ENCODE measurements at places on chromosomes 1 and 21. TPM values are rescaled to one million over a fixed set of nuclear protein-coding genes. Genes with fewer than 3 reads are reported as not detected.

The LIN28A gene
- 0.17 TPM for total RNA-seq

The TMEM82 gene
- total RNA-seq = not detected

The VSIG8 gene
- total RNA-seq = not detected

DNA sequence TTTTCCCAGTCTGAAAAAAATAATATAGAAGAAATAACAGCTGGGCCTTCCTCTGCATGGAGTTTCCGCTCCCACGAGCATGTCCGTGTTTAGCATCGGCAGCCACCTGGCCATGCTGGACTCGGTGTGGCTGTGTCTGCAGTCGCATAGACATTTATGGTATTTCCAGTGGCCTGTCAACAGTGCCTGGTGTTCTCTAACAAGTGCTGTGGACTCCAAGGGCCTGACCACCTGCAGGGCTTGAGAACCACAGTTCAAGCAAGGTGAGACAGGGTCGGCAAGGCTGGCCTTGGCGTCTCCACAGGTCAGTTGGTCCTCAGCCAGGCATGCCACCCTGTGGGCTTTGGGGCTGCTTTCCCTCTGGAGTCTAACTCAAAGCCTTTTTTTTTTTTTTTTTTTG is 124.8 kb downstream of the PGBD5 start:
- H3K27ac ChIP-seq = no peak overlapping the region
- H3K27me3 ChIP-seq = no peaks in the 10 kb centered on the region
- H3K4me3 ChIP-seq = no peak overlapping the region
- H3K4me1 ChIP-seq = no peaks in the 10 kb centered on the region
- no peaks in the 10 kb centered on the region for H3K36me3 ChIP-seq

GRCh38 chr1:39469150-39469549 is 22.3 kb upstream of the BMP8A start:
- H3K4me3 ChIP-seq = no peak overlapping the region
- DNase-seq = no peak
- H3K36me3 ChIP-seq = peaks cover 5% of the 10 kb centered on the region

DNA sequence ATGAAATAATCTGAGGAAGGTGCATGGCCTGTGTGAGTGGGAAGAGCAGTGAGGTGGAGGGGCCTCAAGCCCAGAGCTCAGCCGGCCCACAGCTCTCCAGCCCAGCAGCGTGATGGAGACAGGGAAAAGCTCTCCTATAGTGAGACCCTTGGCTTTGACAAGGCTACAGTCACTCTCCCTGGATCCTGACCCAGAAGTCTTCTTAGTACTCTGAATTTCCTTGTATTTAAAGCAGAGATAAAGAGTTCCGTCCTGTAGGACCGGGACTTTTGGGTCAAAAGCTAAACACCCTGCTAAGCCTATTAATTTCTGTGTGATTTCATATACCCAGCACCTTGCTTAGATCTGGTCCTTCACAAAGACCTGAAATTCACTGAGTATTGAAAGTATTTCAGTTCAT is 48.2 kb upstream of the F3 start:
- no peak for DNase-seq
- no peak overlapping the region for H3K4me3 ChIP-seq
- H3K27ac ChIP-seq = peak overlapping the region; percentile 66
- no peaks in the 10 kb centered on the region for H3K4me1 ChIP-seq
- H3K36me3 ChIP-seq = no peaks in the 10 kb centered on the region

- no peak for DNase-seq
- H3K36me3 ChIP-seq = no peaks in the 10 kb centered on the region
- H3K4me3 ChIP-seq = no peak overlapping the region
- no peaks in the 10 kb centered on the region for H3K27me3 ChIP-seq
- H3K4me1 ChIP-seq = no peaks in the 10 kb centered on the region
Observed at GRCh38 chr1:204626381-204626780, 59.2 kb downstream of the LRRN2 start.

- no peaks in the 10 kb centered on the region for H3K27me3 ChIP-seq
- peak overlapping the region; percentile 100 for H3K27ac ChIP-seq
- peak overlapping the region; percentile 91 for H3K4me3 ChIP-seq
- no peaks in the 10 kb centered on the region for H3K4me1 ChIP-seq
Observed at GRCh38 chr1:58784758-58785441, 1.1 kb upstream of the JUN start.

DNA sequence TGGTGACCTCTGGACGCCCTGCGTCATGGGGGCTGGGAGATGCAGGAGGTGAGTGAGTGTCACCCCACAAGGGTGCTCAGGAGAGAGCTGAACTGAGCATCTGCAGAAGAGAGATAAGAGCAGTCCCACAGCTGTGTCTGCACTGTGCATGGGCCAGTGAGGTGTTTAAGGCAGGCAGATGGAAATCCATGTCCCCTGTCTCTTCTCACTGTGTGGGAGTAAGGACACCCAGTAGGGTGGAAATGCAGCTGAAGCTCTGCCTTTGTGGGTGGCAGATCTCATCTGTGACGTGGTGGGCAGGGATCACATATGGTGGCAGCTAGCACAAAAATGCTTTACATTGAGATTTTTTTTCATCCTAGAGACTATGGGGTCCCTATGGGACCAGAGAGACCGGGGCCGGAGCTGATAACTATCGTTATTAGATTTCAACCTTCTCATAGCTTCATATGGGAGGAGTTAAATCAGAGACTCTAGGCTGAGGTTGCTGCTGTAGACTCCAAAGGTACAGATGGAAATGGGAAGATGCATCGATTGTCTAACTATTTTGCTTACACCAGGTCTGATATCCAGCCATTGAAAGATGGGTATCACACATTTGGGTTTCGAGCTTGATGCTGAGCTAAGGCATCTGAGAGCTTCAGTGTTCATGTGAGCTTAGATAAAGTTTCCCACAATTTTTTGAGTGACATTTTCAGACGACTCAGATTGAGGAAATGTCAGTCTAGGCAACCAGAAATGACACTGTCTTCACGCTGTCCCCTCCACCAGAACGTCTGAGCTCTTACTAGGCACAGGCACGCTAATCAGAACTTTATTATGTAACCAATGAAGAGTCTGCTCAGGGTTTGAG is 65.3 kb upstream of the PSEN2 start:
- no peaks in the 10 kb centered on the region for H3K36me3 ChIP-seq
- H3K27me3 ChIP-seq = no peaks in the 10 kb centered on the region
- no peak for DNase-seq
- H3K4me1 ChIP-seq = peaks cover 4% of the 10 kb centered on the region
- H3K27ac ChIP-seq = no peak overlapping the region

GRCh38 chr1:246265481-246265880 is 241.6 kb downstream of the SMYD3 start:
- H3K4me3 ChIP-seq = no peak overlapping the region
- H3K4me1 ChIP-seq = no peaks in the 10 kb centered on the region
- no peaks in the 10 kb centered on the region for H3K36me3 ChIP-seq
- H3K27ac ChIP-seq = no peak overlapping the region

The S100A1 gene
- 9.1 TPM for total RNA-seq

GRCh38 chr1:83762039-83762365 is 236.9 kb downstream of the TTLL7 start:
- no peaks in the 10 kb centered on the region for H3K27me3 ChIP-seq
- DNase-seq = no peak
- no peaks in the 10 kb centered on the region for H3K36me3 ChIP-seq
- H3K4me1 ChIP-seq = no peaks in the 10 kb centered on the region
- no peak overlapping the region for H3K4me3 ChIP-seq

GRCh38 chr1:242847390-242847993 is 323.0 kb upstream of the PLD5 start:
- H3K27me3 ChIP-seq = no peaks in the 10 kb centered on the region
- no peak for DNase-seq
- H3K4me1 ChIP-seq = no peaks in the 10 kb centered on the region

GRCh38 chr1:160049101-160049500 is 17.3 kb upstream of the PIGM start:
- H3K27ac ChIP-seq = no peak overlapping the region
- H3K27me3 ChIP-seq = no peaks in the 10 kb centered on the region
- H3K4me3 ChIP-seq = no peak overlapping the region
- no peak for DNase-seq
- no peaks in the 10 kb centered on the region for H3K4me1 ChIP-seq

The MROH9 gene
- total RNA-seq = not detected

- no peaks in the 10 kb centered on the region for H3K4me1 ChIP-seq
- no peaks in the 10 kb centered on the region for H3K36me3 ChIP-seq
- DNase-seq = no peak
- H3K27me3 ChIP-seq = no peaks in the 10 kb centered on the region
- no peak overlapping the region for H3K27ac ChIP-seq
Observed at GRCh38 chr1:209341146-209341545, 242.4 kb upstream of the CAMK1G start.

The SEMA4A gene
- 44.9 TPM for total RNA-seq

- H3K4me1 ChIP-seq = no peaks in the 10 kb centered on the region
- no peak overlapping the region for H3K4me3 ChIP-seq
- H3K27ac ChIP-seq = no peak overlapping the region
- no peaks in the 10 kb centered on the region for H3K27me3 ChIP-seq
Observed at GRCh38 chr1:226574044-226574443, 25.5 kb downstream of the STUM start.

DNA sequence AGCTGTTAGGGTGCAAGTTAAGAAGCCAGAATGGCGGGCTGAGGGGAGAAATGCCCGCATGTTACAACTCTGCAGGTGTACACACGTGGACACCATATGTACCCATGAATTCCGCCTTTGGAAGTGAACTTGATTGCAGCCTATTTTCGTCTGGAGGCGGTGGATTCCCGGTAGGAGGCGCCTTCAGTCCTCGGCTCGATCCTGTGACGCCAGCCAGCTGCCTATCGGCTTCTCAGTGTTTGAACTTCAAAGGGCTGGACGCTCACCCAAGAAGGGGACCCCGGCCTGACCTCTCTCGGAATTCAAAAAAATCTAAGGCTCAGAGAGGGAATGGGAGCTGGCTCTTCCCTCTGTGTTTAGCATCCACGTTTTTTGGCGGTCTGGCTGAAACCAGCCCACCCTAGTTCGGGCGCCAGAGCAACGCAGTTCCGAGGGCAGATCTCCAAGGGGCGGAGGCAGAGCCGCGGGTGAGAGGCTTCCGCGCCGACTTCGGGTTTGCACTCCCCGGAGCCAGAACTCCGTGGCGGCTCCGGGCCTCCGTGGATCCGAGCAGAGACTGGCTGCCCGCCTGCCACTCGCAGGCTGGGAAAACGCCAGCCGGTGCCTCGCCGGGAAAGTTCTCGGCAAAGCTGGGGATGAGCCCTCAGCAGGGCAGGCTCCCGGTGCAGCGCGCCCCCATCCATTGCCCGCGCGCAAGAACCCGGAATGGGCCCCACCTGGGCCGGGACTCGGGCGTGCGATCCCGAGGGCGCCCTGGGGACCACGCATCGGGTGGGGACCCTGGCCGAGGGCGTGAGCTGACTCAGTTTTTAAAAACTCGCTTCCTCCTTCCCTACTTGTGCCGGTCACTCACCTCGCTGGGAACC is 996 bp upstream of the TMEM51 start:
- no peaks in the 10 kb centered on the region for H3K27me3 ChIP-seq
- peak overlapping the region; percentile 79 for H3K27ac ChIP-seq
- H3K4me3 ChIP-seq = peak overlapping the region; percentile 82
- H3K36me3 ChIP-seq = no peaks in the 10 kb centered on the region

DNA sequence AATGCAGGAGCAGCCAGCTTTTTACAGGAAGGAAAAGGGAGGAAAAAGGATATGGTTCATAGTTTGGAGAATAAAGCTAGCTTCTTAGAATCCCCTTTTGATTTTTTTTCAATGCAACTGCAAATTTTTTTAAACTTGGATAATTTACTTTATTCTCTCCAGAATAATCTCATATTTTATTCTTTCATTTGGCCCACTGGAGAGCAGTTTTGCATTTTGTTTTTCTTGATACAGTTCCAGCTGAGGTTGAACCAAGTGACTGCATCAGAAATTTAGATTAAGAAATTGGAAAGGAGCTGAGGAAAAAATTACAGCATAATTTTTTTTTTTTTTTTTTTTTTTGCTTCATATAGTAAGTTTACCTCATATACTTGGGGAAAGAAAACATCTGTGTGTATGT is 22.8 kb downstream of the GABPA start:
- no peak overlapping the region for H3K27ac ChIP-seq
- H3K4me1 ChIP-seq = no peaks in the 10 kb centered on the region
- H3K36me3 ChIP-seq = no peaks in the 10 kb centered on the region
- no peak for DNase-seq
- no peak overlapping the region for H3K4me3 ChIP-seq

The HSPG2 gene
- 135 TPM for total RNA-seq

DNA sequence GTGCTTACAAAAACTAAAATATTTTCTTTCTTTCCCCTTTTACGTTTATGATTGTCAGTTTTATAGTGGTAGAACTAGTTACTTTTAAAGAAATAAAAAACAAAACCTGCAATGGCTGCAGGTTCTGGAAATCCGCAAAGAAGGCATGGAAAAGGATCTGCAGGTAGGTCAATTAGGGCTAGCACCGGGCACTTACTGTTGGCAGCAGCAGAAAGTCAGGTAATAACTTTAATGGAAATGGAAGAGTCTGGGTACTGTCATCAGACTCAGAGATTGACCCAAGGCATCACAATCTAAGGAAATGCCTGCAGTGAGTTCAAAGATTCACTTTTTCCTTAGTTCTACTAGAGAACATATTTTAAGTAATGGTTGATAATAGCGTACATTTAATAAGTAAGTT is 1136.3 kb upstream of the B3GALT2 start:
- DNase-seq = no peak
- H3K27me3 ChIP-seq = no peaks in the 10 kb centered on the region
- no peaks in the 10 kb centered on the region for H3K36me3 ChIP-seq
- H3K4me3 ChIP-seq = no peak overlapping the region
- no peak overlapping the region for H3K27ac ChIP-seq
- no peaks in the 10 kb centered on the region for H3K4me1 ChIP-seq

GRCh38 chr1:110581682-110582145 is 24.4 kb downstream of the KCNA2 start:
- H3K27ac ChIP-seq = no peak overlapping the region
- H3K36me3 ChIP-seq = no peaks in the 10 kb centered on the region
- no peaks in the 10 kb centered on the region for H3K4me1 ChIP-seq
- DNase-seq = no peak
- H3K27me3 ChIP-seq = no peaks in the 10 kb centered on the region

The LCE2B gene
- not detected for total RNA-seq

Measured in prostate gland (tissue), 2 donors.